KG1 (cell line): ENCODE measurements at places on chromosomes 12 and 14.
A peak's percentile ranks its signal among the peaks of the same experiment; 100 is the strongest.

GRCh38 chr14:101071493-101071906 lies 168.0 kb upstream of the RTL1 start:
- no peak for DNase-seq

DNA sequence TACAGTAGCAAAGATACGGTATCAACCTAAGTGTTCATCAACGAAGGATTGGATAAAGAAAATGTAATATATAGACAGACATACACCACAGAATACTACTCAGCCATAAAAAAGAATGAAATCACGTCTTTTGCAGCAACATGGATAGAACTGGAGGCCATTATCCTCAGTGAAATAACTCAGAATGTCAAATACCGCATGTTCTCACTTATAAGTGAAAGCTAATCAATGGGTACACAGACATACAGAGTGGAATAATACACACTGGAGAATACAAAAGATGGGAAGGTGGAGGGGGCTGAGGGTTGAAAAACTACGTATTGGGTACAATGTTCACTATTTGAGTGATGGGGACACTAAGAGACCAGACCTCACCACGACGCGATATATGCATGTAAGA lies 1.1 kb downstream of the RACGAP1 start:
- no peak for DNase-seq

DNA sequence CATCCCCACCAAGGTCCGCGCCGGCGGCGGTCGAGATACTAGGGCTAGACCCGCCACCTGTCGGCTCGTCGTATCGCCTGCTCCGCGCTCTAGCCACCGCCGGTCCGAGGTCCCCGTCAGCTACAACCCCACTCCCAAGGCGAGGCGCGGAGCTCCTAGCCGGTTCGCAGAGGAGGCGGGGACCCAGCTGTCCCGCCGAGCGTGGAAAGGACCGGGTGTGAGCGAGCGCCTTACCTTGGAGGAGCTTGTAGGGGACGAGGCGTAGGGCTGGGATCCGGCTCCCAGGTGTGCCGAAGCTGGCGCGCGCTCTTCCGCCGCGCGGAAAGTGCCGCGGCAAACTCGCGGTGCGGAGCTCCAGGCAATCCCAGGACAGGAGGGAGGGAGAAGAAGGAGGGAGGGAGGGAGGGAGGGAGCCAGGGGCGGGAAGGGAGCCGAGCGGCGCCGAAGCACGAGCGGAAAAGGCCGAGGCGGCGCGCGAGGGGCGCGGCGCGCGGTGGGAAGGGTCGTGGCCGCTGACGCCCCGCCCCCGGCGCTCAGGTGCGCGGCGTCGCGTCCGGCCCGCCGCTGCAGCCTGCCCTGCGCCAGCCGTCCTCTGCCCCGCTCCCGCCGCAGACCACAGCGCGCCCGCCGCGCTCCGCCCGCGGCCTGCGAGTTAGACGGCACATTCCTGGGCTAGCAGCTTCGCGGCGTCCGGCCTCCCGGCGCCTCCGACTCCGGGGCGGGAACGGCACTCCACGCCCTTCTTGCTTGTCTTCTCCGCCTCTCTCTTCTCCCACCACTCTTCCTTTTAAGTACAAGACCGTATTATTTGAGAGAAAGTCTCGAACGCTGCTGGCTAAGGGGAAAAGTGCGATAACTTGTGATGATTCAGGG lies at the start of gene PAWR:
PAWR (minus strand) TSS at position 327 of the 873 bp plus-strand sequence. CDS start 720 bp downstream, outside the sequence.
- no peak for DNase-seq

GRCh38 chr14:94386085-94387031 lies 2.0 kb downstream of the SERPINA1 start:
- DNase-seq: no peak

DNA sequence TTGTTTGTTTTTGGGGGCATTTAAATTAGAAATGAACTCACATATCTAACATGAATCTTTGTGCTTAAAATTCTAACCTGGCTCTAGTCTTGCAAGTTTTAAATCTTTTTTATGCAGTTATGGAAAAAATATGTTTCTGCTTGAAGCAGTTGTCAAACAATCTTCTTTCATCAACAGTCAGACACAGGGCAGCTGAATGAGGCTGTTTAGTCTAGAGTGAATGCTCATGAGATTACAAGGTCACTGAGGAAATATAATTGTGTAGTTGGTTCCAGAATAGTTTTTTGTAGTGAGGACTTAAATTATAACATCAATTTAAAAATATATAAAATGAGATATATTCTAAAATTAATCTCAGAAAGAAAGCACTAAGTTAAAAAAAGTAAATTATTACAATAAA lies 76.5 kb downstream of the TRMT5 start:
- no peak for DNase-seq

GRCh38 chr12:31528095-31528494 lies 62.8 kb downstream of the DENND5B start:
- DNase-seq: no peak

DNA sequence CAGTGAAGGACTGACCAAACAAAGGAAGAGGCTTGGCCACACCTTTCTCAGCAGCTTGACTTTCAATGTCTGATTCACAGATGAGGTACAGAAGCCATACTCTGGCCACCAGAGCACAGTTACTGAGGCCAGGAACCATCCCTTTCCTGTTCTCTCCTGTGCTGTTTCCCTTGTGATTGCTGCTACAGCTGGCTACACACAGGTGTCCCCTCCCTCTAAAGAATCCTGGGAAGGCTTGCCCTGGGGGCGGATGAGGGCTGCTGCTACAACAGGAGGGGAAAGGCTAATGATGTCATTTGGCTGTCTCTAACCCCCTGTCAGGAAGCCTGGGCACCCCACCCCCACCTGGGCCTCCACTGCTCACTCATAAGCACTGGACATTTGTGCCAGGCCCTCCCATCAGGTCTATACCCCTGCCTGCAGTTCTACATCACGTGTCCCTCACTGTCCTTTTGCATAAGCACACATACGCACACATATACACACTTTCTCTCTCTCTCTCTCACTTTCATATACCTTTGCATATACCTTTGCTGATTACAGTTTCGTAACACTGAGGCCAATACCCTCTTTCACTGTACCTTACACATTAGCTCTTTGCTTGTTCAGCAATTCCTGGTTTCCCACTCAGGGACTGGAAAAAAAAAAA lies 41.4 kb downstream of the PRPF40B start:
- DNase-seq: no peak

DNA sequence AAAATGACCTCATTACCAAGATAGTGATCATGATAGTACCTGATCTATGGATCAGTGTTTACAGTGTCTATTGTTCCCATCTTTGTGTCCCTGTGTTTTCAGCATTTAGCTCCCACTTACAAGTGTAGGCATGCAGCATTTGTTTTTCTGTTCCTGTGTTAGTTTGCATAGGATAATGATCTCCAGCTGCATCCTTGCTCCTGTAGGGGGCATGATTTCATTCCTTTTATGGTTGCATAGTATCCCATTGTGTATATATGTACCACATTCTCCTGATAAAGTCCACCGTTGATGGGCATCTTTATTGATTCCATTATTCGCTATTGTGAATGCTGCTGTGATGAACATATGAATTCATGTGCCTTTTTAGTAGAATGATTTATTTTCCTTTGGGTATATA lies 215.4 kb upstream of the NAV3 start:
- no peak for DNase-seq

GRCh38 chr12:131087302-131087818 lies 133.7 kb downstream of the ADGRD1 start:
- no peak for DNase-seq

GRCh38 chr12:92544322-92544721 lies 158.5 kb upstream of the PLEKHG7 start:
- DNase-seq: no peak

DNA sequence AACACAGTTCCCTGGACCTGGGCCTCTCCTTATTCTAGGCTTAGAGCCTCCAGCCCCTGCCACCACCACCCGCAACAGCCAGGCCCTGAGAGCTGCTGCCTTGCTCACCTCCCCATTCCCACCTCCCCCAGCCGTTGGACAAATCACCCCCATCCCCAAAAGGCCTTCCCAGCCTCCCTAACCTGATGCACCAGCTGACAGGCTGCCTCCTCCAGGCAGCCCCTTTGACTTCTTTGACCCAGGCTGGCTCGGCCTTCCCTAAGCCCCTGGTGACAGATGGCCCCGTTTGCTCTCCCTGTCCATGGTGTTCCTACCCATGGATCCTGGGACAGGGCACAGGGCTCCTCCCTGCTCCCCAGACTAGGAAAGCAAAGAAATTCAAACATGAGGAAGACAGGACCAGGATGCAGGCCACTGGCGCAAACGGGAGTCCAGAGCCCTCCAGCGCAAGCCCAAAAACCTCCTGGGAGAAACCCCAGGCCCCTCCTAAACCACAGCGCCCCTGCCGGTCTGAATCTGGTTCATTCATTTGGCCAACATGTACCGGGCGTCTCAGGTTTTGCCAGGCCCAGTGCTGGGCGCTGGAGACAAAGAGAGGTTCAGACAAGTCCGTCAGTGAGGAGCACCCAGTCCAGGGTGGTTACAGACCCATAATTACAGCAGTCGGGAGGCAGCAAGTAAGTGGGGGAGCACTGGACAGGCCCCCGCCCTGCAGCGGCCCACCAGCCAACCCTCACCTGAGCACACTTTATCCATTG lies 2.4 kb downstream of the AKT1 start:
- DNase-seq: no peak

- peak; percentile 23 for DNase-seq
These were observed 745 bp downstream of the CAND1 start for GRCh38 chr12:67269633-67270573.

DNA sequence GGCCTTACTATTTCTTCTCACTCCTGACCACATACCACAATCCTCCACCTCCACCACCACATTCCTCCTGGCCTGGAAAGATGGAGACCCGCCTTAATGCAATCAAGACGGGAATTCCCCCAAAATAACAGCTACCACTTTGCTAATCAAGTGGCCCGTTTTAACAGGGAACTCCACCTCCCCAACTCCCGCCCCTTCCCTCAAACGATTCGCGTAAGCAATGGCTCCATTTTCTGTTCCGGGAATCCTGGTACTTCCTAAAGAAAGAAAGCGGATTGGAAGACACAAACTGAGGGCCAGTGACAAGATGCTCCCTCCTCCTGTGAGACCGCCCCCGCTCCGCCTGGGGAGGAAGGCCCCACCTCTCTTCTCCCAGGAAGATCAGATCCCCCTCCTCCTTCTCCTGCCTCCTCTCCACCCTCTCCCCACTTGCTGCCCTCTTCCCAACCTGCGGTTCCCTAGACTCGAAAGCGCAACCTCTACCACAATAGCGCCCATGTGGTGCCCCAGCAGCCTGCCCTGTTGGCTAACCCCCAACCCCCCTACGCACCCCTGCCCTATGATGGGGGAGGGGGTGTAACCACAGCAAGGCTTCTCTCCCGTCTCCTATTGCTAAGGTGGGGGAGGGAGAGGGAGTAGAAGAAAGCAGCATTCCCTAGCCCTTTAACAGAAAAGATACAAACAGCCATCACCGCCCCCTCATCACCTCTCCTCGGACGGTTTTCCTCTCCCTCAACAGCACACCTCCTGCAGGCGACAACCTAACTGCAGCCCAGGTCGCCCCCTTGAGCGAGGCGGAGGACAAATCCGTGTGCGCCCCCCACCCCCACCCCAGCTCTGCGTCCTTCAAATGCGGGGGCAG lies 777 bp downstream of the ARF3 start:
- DNase-seq: peak; percentile 16

DNA sequence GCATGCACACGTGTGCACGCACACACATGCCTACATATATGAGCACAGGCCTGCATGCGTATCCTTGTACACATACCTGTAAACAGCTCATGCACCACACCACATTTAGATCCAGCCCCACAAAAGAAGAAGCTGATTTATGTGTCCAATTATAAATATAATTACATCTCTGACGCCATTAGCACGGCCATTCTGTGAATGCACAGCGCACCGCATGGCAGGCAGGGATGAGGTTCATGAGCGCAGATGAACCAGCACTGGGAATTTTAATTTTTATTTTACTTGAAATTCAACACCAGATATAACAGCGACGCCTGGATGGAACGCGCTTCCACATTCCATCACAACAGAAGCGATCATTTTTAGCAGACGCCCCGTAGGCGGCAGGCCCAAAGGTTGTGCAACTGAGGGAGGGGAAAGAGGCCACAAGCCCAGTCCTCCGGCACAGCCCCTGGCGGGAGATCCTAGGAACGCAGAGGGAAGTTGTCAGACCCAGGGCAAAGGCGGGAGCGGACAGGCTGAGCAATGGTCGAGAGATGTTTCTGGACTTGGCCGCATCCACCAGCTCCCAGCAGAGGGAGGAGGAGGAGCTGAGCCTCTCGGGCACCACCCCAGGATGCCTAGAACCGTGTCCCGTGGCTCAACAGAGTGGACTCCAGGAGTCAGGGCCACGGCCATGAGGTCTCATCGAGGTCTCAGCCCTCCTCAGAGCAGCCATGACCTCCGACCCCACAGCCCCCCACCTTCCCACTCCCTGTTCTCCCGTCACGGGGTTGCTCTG lies 37.9 kb upstream of the GALNT9 start:
- no peak for DNase-seq

GRCh38 chr14:46581036-46581671 lies 70.4 kb downstream of the RPL10L start:
- DNase-seq: peak; percentile 3

DNA sequence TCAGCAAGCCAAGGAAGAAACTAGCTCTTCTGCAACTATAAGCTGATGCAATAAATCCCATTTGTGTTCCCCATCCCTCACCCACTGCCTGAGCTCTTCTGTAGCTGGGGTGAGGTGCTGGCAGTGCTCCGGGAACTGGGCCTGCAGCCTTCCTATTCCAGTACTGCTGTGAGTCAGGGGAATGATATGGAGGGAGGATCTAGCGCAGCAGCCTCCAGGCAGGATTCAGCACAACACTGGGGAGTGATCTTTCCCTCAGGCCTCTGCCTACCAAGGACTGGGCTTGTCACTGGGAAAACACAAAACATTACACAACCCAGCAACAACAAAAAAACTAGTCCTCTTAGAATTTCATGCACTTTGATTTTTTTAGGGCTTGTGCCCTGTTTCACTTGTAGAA lies 58.7 kb downstream of the ST8SIA1 start:
- no peak for DNase-seq

DNA sequence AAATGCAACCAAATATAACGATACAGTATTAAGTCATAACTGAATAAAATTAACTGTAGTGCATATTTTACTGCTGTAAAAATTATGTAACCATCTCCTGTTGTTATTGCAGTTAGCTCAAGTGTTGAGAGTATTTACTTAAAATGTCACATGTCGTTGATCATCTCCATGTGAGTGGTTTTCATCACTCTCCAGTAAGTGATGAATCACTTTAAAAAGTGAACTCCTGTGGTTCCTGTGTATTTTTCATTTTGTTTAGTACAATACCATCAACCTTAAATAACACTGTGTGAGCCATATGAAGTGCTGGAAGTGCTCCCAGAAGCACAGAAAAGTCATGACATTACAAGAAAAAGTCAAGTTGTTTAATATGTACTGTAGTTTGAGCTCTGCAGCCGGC lies 104.7 kb upstream of the SLCO1B1 start:
- DNase-seq: no peak

DNA sequence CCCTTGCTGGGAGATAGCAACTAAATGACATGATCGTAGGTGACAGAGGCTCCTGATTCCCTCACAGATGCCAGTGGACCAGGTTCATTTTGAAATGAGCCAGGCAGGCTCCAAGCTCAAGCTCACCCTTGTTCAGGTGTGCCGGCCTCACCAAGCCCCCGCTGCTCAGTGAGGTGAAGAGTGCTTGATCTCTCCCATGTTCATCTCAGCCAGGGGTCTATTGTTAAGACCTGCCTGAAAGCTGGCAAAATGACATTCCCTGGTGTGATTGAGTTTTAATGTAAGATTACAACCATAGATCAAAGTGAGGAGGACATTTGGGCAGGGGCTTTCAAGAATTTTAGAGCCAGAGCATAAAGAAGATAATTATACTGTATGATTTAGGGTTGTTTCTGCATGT lies 497.9 kb downstream of the EGLN3 start:
- no peak for DNase-seq
